ENCODE measurements at places on chromosomes 13 and 19.

DNA sequence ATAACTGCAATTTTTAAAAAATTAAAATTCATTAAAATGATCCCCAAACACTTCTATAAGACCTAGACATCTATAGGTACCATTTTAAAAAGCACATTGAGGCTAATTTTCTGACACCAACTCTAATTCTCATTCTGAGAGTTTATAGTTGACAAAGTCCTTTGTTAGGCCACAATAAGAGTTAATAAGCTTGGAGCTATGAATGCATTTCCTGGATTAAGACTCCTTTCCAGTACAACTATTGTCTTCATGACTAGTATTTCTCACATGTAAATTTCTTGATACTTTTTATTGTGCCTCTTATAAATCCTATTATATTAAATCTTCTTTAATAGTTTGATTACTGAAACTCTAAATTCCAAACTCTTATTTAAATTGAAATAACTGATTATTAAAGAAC is 340.8 kb downstream of the KLF12 start:
- no peak for DNase-seq

DNA sequence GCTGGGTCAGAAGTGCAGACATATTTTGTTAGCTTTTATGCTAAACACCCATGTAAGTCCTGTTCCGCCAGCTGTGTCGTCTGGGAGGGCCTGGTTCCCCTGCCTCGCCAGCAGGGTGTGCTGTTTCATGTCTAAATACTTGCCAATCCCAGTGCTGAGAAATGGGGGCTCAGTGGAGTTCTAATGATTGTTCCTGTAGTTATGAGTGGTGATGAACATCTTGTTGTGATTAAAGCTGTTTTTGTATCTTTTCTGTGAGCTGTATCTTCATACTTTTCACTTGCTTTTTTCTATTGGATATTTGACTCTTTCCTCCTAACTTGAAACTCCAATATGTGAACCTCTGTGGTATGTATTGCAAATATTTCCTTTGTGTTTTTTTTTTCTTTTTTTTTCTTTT is 32.7 kb downstream of the KDM4B start:
- DNase-seq = peak; percentile 50

DNA sequence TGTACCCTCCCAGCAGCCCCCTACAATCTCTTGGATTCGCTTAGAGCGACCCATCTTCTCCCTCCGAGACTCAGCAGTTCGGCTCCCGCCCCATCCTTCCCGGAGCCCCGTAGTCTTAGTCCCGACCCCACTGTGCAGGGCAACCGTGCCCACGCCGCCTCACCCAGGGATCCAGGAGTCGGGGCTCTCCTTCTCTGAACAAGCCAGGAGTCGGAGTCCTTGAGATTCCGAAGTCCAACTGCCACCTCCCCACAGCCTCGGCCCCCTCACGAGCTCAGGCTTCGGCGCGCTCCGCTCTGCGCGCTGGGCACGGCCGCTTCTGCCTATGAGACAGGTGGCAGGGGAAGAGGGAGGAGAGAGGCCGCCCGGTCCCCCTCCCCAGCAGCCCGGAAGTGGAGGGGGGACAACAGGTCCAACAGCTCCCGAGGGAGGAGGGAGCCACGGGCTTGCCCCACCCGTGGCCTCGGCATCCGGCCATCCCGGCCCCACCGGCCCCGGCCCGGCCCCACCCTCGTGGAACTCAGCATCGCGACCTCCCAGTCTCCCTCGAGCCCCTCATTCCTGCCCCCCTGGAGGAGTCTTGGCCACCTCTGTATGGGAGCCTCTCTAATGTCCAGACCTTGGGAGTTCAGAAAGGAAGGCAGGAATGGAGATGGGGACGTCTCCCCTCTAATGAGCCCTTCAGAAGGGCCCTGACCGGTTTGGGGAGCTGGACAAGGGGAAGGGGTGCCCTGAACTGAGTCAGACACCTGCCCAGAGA is at the start of gene PHLDB3:
Gene PHLDB3, minus strand, starts transcription at position 321 of the 760 bp plus-strand sequence. CDS start 628 bp downstream, outside the sequence.
- DNase-seq = peak; percentile 77

- no peak for DNase-seq
Observed at GRCh38 chr13:39956036-39956435, 300.6 kb downstream of the COG6 start.

- peak; percentile 6 for DNase-seq
Observed at GRCh38 chr19:20385061-20385460, 180.5 kb downstream of the ZNF737 start.

GRCh38 chr19:49718511-49718910 is 27.6 kb downstream of the CPT1C start:
- DNase-seq = no peak

- DNase-seq = peak; percentile 65
Observed at GRCh38 chr19:46189971-46190888, 39.3 kb upstream of the IGFL1 start.

DNA sequence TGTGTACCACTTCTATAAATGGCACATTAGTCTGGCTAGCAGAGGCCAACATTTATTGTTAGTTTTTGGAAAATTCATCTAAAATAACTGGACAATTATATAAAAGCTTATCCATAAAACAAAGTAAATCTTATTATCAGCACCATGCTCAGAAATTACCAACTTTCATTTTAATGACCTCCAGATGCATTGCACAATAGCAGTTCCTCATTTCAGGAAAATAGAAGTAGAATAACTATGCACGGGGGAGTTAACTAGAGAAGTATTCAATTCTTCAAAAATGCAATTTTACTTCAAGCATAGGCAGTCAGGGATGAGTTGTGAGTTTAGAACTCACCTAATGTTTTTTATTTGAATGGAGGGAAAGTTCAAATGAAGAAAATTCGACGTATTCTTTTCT is 1023.5 kb downstream of the PCDH17 start:
- DNase-seq = no peak

DNA sequence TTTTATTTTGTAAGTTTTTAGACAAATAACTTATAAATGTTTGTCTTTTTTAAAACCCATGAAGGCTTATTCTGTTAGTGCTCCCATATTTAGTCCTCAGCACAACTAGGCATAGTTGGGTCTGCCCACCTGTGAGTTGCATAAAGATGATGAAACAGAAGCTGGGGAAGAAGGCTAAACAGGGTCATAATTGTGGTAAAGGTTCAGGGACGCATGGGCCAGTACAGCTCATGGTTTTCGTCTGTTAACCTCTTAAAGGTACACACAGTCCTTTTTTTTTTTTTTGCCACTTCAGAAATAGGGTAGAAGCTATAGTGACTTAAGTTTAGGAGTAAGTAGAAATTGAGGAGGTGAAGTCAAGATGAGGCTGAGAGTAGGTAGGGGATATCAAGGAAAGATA is 58.3 kb downstream of the TM9SF2 start:
- DNase-seq = no peak

DNA sequence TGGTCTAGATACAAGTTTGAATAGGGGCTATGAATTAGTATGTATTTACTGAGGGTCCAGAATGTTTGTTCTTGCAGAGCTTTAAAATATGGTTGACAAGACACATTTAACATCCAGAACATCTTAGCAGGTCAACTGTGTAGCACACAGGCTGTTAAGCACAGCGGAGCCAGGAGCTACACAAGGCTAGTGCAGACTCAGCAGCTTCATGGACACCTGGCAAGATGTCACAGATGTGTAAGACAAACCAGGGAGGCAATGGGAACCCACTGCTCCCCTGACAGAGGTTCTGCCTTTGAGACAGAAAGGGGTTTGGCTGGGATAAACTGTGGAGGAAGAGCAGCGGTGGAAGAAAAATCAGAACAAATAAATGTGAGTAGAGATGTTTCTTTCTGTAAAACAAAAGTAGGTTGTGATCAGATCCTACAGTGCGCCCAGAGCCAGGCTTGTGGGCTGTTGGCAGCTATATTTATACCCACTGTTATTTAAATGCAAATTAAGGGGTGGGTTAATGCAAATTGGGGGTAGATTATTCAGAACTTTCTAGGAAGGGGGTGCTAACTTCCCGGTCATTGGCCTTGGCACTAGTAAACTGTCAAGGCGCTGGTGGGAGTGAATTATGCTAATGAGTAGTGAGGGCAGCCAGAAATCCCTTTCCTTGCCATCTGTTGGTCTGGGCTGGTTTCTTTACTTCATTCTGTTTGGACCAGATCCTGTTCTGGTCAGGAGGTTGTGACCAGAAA is 33.0 kb downstream of the MIPEP start:
- no peak for DNase-seq

- no peak for DNase-seq
Observed at GRCh38 chr19:3157096-3157845, 21.3 kb upstream of the S1PR4 start.

DNA sequence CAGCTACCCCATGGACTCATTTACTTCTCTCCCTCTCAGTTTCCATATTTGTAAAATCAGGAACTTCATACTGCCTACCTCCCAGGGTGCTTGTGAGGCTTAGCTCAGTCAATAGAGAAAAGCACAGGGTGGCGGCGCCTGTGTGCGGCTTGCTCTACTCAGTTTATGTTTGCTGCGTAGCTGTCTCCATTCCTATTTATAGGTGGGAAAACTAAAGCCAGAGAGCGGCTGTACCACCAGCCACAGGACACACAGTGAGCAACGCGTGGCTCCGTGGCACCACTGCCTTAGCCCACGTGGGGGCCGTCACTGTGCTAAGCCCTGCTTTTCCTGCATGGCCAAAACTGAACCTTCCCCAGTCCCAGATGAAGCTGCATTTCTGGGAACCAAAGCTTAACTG is 292.4 kb downstream of the TEX29 start:
- no peak for DNase-seq

- DNase-seq = no peak
Observed at GRCh38 chr13:90613076-90613795, 734.3 kb upstream of the MIR17HG start.

GRCh38 chr19:33713194-33713593 is 83.5 kb upstream of the KCTD15 start:
- no peak for DNase-seq

DNA sequence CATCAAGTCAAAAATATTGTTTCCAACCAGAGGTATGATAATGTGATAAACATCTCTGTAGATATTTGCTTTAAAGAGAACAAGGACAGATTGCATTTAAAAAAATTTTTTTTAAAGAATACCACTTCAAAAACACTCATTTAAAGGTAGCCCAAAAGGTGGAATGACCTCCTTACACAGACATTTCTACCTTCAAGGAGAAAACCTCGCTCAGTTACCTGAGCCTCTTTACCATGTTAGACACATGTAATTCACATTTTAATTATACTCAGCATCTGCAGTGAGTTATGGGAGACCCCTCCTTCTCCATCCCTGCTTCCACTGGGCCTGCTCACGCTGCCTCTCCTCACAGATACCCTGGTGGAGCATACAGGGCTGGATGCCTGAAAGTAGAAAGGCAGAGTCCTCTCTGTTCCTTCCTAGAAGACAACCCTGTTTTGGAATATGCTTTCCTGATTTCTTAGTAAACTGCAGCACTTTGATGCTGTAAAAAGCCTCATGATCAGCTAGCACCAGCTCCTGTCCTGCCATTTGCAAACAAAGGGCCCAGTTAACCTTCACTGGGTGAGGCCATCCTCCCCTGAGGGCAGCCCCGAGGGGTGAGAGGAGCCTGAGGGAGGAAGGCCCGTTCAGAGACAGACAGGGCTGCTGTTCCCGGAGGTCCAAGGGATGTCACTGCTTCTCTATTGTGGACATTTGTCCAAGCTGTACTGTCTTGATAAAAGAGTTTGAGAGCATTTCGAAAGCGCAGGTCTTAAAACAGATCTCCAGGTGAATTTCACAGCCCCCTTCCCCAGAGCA is 117.8 kb downstream of the IRS2 start:
- no peak for DNase-seq

DNA sequence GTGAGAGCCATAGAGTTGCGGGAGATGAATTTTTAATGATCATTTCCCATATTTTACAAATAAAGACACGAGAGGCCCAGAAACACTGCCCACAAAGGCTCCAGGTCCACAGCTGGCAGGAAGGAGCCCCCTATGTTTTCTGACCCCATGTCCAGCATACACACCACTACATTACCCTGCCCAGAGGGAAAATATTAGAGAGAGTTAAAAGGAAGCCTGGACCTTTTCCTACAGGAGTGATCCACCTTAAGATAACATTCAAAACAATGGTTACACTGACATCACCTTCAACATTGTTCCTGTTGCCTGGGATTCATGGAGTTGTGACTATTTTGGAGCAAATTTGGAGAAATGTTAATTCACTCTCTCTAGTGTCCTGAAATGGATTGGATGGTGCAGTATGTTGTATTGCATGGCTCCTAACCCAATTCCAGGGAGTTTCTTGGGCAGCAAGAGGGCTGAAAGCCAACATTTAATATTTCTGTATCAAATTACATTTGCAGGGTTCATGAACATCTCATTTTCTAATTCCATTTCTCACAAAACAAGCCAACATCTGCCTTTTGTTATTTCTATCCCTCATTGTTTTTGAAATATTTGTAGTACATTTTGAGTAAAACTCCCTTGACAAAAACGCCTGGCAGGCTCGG is 172.5 kb downstream of the DLEU7 start:
- no peak for DNase-seq

DNA sequence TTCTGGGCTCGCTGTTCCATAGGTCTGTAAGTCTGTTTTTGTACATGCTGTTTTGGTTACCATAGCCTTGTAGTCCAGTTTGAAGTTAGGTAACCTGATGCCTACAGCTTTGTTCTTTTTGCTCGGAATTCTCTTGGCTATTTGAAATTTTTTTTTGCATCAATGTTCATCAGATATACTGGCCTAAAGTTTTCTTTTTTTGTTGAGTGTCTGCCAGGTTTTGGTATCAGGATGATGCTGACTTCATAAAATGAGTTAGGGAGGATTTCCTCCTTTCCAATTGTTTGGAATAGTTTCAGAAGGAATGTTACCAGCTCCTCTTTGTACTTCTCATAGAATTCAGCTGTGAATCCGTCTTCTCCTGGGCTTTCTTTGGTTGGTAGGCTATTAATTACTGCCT is 397.8 kb upstream of the HTR2A start:
- DNase-seq = no peak

All from hepatocyte (in vitro differentiated cells).